DND-41 (cell line): ENCODE measurements at places on chromosomes 1 and 21.

- no peak for DNase-seq
Observed at GRCh38 chr1:94678202-94678848, 136.8 kb upstream of the F3 start.

DNA sequence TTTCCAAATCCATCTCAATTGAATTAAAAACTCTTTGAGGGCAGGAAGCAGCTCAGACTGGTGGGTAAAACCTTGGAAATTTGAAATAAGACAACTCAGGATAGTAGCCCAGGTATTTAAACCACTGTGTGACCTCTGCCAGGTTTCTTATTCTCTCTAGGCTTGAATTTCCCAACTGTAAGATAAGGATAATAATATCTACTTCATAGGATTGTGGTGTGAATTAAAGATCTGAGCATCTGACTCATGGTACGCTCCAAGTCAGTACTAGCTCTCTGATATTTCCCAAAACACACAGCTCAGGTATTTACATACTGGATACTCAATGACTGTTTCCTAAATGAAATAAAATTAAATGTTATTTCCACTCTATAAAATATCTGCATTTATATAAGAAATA is 337.2 kb downstream of the LTN1 start:
- no peak for DNase-seq

DNA sequence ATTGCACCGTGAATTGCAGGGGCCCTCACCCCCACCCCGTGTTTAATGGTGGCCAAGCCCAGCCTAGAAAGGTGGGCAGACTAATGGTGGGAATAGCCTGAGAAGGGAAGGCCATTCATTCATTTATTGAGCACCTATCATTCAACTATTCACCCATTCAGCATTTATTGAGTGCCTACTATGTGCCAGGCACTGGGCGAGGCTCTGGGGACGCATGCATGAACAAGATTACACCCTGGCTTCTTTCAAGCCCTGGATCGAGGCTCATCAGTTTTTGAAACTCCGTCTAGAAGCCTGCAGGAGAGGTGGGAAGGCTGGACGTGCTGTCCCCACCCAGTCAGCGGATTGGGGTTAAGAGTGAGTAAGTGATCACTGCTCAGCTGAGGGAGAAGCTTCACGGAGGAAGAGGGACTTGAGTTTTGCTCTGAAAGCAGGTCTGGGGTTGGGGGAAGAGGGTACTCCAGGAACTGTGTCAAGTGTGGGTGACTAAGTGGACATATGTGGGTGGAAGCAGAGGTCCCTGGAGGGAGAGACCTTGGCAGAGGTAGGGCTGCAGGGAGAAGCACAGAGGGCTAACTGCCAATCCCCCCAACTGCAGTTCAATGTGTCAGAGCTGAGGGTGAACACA is 35.6 kb downstream of the MEF2D start:
- DNase-seq: no peak

- DNase-seq: no peak
Observed at GRCh38 chr1:210783925-210784324, 350.0 kb downstream of the KCNH1 start.

DNA sequence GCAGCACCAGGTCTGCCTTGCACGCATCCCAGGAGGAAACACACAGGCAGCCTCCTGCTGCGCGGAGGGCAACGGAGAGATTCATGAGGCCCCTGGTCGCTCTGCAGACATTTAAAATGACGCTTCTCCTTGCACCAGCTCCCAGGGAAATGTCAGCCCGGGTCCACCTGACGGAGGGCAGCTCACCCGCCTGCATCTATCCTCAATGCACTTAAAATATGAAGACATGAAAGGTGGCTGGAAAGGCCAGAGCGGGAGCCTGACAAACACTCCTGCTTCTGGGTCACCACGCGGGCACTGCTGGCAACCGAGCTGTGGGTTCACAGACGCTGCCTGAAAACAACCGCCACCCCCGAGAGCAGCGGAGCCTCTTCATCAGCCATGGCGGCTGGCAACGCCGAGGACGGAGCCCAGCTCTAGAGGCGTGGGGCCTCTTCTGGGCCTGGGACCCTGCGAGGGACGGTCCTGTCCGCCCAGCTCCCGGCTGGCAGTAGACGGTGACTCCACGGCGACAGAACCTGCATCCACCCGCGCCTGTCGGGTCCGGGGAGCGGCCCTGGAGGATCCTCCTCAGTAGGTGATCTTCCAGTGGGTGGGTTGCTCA is 22.7 kb downstream of the POFUT2 start:
- no peak for DNase-seq

GRCh38 chr1:240173836-240174235 is 82.2 kb downstream of the FMN2 start:
- no peak for DNase-seq

DNA sequence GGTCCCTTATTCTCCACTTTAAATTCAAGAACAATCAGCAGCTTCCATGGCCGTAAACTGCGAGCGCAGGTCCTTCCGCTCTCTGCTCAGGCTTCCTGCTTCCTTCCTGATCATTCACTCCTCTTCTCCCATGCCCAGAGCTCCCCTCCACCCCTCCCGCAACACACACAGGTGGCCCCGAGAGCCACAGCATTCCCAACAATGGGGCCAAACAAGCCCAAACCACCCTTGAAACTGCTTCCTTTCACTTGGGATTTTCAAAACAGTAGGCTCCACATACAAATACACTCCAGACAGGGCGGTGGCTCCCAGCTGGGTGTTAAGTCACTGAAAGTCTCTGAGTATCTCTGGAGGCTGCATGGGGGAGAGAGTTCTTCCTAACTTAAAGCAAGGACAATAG is 11.4 kb downstream of the FAM89A start:
- no peak for DNase-seq

DNA sequence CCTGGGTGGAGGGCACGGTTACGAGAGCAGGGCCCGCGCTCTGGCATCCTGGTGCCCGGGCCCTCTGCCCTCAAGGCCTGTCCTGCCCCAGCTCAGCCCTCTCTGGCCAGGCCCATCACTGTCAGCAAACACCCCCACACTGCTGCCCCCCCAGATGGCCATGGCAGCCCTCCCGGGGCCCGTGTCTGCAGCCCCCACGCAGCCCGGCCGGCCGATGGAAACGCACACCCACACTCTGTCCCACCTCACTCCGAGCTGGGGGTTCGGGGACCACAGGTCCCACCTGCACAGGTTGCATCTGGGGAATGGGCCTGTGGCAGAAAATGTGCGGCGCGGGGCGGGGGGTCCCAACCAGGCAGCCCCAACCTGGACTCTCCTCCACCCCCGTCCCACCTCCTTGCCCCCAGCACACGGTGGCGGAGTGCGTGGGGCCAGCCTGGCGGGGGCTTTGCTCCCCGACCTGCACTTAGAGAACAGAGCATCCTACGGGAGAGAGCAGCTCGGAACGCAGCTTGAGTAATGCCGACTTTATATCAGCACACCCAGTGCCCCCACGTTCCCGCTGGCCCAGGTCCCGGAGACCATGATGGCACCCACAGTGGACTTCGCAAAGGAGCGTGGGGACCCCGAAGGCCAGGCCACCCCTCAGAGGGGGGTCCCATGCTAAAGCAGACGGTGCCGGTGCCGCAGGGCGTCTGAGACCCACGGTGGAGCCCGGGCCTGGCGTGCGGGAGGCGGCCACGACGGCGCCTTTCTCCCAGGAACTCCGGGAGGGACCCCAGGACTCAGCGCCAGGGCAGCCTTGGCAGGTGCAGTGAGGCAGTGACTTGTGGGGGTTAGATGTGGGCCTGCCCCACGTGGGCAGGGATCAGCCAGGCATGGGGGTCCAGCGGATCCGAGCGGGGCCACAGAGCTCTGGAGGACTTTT is 7.5 kb upstream of the RNF223 start:
- DNase-seq: no peak

DNA sequence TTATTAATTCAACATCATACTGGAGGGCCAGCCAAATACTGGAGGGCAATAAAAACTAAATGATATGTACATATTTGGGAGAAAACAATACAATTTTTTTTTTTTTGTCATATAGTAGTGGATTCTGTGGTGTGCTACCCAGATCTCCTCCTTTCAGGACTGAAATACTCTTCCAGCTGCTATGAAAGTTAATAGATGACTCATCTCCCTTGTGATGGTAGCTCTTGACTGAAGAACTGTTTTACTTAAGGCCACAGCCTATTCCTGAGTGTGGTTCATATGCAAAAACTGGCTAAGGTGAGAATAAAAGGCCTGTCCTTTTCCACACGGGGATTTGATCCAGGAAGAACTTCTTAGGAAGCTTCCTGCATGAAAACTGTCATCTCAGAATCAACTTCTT is 307.9 kb downstream of the HLX start:
- DNase-seq: no peak

DNA sequence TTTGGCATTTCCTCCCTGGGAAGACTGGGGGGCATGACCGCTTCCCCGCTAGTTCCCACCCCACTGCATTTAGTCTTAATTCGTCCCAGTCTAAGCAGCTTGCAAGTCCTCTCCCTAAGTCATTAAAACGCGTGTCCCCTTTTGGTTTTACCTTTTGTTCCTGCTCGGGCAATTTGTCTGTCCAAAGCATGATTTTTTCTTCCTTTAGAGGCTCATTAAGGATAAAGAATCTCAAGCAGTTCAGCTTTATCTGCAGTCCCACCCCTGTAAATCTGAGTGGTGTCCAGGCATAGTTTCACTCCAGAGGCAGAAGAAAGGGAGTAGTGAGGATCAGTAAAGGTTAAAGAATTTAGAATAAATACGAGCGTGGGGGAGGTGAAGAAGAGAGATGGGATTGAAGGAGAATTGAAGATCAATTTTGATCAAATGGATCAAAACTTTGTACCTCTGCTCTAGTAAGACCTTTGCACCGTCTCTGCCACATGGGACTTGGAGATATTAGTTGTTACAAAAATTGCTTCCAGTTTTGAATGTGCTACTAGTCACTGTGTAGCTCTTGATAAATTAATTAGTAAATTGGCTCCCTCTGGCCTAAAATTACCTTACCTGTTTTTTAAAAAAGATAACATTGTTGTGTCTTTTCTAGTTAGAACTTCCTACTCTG is 989 bp upstream of the ETV3 start:
- DNase-seq: no peak

- DNase-seq: no peak
Observed at GRCh38 chr1:241990040-241990439, 8.9 kb downstream of the MAP1LC3C start.

- no peak for DNase-seq
Observed at GRCh38 chr1:201646411-201647022, 107.6 kb downstream of the NAV1 start.

DNA sequence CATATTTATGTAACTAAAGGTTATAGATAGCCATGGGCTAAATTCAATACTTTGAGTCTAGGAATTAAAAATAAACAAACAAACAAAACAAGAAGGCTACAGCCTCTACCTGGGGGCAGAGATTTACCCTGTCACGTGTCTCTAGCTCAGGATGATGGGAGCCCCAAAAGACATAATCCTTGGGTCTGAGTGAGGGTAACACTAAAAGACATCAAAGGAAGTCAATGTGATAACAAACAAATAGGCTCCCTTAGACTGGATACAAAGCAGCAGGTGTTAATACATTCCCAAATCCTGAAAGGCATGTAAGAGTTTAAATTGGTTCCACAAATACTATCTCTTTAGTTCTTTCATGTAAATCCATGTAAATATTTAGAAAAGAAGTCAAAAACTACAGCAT is 10.7 kb downstream of the MYSM1 start:
- DNase-seq: no peak

DNA sequence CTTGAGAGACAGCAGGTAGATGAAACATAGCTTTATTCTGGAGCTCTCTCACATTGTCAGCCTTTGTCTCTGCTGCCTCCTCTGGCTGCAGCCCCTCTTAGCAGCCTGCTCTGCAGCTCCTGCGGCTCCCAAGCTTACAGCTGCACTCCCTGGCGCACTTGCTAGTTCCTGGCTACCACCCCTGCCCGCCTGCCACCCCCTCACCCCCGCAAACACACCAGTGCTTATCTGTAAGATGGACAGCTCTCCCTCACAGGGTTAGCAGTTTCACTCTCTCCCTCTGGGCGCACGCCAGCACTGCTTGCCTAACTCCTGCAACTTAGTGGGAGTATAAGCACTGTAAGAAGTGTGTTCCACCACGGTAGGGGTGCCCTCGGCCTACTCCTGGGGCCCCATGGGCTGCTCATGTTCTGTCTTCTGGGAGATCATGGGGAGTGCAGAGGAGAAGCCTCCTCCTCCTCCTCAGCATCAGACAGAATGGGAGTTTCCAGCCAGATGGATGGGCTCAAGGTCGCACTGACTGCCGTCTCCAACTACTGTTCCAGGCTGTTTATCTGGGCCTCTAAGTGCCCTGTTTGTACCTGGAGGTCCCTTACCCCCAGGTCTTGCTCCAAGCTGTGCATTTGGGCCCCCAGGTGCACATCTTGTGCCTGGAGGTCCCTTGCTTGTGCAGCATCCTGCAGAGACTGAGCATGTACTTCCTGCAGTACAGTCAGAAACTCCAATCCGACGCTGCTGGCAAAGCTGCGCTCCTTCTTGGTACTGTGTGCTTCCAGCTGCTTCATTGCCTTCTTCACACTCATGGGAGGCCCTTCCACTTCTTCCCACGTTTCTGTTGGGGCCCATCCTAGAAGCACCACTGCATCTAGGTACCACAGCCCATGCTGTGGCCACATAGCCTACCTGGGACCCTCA is 1388.1 kb downstream of the AMY1C start:
- DNase-seq: peak; percentile 35

DNA sequence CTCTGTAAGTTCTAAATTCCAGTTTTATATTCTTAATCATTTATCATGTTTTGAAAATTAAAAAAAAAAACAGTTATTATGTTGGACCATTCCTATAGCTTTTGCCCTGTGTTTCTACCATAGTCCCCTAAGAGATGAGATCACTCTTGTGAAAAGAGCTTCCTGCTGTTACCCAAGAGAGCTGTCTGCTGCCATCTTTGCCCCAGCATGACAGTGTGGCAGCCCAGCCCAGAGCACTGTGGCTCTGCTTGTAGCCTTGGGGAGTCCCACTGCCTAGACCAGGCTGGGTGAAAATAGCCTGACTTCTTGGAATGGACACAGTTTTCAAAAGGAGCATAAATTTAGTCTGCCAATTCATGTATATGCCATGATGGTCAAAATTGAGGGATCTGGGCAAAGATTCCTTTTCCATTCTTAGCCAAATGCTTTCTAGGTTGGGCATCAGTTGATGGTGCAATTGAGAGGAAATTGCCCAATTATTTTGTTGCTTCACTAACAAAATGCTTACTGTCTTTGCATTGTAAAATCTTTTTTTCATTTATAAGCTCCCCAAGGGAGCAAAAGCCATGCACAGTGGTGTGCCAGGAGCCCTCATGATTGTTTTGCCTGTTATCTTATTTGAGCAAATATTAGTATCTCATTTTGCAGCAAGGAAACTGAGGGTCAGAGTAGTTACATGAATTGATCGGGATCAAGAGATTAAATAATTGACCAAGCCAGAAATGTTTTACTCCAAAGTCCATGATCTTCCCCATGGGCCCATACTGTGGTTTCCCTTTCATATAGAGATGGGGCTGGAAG is 72.8 kb downstream of the ETS2 start:
- no peak for DNase-seq

- no peak for DNase-seq
Observed at GRCh38 chr1:80593197-80593596, 1207.5 kb upstream of the ADGRL2 start.

DNA sequence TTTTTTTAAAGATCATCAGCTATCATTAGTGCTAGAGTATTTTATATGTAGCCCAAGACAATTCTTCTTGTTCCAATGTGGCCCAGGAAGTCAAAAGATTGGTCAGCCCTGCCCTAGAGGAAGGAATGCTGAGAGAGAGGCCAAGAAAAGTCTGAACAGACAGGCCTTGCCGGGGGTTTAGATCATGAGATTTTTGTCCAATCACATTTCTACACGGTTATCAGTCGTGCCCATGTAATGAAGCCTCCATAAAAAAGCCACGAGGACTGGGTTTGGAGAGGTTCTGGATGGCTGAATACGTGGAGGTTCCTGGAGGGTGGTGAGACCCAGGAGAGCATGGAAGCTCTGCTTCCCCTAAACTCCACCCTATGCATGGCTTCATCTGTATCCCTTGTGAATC is 24.3 kb upstream of the ENO1 start:
- DNase-seq: no peak

- DNase-seq: no peak
Observed at GRCh38 chr21:43277481-43278351, 108.9 kb downstream of the CRYAA start.
